ENCODE measurements at places on chromosomes 5 and 9. TPM values are rescaled to one million over a fixed set of nuclear protein-coding genes. Genes with fewer than 3 reads are reported as not detected.
A peak's percentile ranks its signal among the peaks of the same experiment; 100 is the strongest.

DNA sequence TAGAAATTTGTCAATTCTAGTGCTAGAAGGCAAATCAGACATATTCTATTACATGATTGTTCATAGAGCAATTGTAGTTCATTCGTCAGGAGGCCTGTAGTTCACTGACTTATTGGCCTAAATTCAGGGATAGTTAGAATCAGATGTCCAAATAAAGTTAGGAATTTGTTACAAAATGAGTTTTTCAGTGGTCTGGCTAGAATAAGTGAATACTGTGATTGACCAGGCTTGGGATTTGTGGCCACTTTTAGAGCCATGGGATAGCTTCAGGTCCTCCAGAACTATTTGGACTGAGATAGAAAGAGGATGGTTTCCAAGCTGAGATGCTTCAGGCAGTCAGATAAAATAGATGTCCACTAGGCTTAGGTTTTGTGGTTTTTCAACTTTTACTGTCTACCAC, 199.1 kb upstream of the MPDZ start:
- no peaks in the 10 kb centered on the region for H3K27me3 ChIP-seq
- DNase-seq: no peak
- no peaks in the 10 kb centered on the region for H3K36me3 ChIP-seq
- no peak overlapping the region for H3K4me3 ChIP-seq
- no peaks in the 10 kb centered on the region for H3K4me1 ChIP-seq
- H3K27ac ChIP-seq: no peak overlapping the region

DNA sequence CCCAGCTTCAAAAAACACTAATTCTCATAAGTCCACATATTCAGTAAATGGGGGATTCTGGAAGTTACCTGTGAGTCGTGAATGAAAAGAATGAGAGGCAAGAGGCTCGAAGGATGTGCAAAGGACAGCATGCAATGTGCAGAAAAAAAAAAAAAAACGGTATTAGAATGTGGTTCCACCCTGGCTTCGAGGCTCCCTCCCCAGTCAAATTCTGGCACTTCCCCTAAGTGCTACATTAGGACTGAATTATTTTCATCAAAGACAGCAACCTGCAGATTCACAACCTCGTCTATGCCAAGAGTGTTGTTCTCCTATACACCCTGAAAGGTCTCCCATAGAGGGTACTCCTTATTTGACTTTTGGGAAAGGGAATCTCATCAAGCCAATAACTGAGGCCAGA, 16.5 kb downstream of the CAPSL start:
- H3K36me3 ChIP-seq: peaks cover 11% of the 10 kb centered on the region
- no peak for DNase-seq
- peaks cover 38% of the 10 kb centered on the region for H3K4me1 ChIP-seq
- H3K4me3 ChIP-seq: no peak overlapping the region
- no peak overlapping the region for H3K27ac ChIP-seq
- peaks cover 4% of the 10 kb centered on the region for H3K27me3 ChIP-seq

DNA sequence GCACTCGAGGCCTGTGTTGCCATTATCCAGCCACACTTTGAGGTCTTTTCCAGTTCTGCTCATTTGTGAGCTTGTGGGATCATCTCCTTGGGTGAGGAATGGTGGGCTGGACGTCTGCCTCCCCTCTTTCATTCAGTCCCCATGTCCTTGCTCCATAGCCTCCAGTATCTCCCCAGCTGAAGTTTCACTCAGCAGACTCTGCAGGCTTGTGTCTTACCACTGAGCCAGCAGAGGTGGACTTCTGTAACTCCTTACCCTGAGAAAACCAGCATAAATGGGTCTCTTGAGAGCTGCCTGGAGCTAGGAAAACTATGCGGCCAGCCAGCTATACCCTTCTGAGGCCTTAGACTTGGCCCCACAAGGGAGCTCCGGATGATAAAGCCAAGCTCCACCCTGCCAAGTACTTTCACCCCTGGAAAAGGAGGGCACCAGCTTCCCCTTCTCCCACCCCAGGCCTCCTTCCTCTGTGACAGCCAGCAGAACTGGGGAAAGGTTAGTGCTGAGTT, 12.2 kb downstream of the IRF1 start:
- peaks cover 56% of the 10 kb centered on the region for H3K4me1 ChIP-seq
- H3K27ac ChIP-seq: peak overlapping the region; percentile 73
- peaks cover 22% of the 10 kb centered on the region for H3K36me3 ChIP-seq

DNA sequence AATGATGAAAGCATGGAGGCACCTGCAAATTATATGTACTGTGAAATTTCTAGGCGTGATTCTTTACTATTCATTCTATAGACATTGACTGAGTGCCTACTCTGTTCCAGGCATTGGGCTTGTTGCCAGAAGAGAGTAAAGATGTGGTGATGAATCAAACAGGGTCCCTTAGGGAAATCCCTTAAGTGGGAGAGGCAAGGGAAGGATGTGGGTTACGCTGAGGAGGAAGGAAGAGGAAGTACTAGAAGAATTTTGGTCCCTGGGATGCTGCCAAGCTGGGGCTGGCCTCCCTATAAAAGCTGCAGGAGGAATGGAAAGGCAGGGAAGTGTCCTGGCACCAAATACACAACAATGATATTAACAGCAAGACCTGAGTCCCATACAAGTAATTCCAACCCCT, 76.7 kb upstream of the SPOCK1 start:
- H3K36me3 ChIP-seq: no peaks in the 10 kb centered on the region
- DNase-seq: no peak
- H3K27ac ChIP-seq: no peak overlapping the region
- H3K4me3 ChIP-seq: no peak overlapping the region
- H3K4me1 ChIP-seq: no peaks in the 10 kb centered on the region

- no peaks in the 10 kb centered on the region for H3K4me1 ChIP-seq
- H3K4me3 ChIP-seq: no peak overlapping the region
- peaks cover 2% of the 10 kb centered on the region for H3K27me3 ChIP-seq
- no peaks in the 10 kb centered on the region for H3K36me3 ChIP-seq
- DNase-seq: no peak
These were observed 73.5 kb downstream of the WWC1 start for GRCh38 chr5:168364750-168365550.

DNA sequence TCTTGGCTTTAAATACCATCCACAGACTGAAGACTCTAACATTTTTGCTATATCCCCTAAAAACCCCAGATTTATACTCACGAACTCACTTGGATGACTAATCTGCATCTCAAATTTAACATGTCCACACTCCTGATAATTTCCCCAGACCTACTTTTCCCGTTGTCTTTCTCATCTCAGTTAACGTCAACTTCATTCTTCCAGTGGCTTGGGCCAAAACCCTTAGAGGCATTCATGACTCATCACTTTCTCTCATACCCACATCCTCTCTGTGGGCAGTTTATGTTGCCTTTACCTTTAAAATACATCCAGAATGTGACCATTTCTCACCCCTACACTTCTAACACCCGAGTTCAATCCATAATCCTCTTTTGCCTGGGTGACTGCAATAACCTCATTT, 96.7 kb downstream of the EDIL3 start:
- H3K27me3 ChIP-seq: no peaks in the 10 kb centered on the region
- H3K4me3 ChIP-seq: no peak overlapping the region
- no peak overlapping the region for H3K27ac ChIP-seq
- H3K36me3 ChIP-seq: no peaks in the 10 kb centered on the region
- peaks cover 5% of the 10 kb centered on the region for H3K4me1 ChIP-seq

The FOXD4L4 gene
- total RNA-seq: not detected

The BARX1 gene
- 0.61 TPM for total RNA-seq
